CD8-positive, alpha-beta memory T cell (primary cell): ENCODE measurements at places on chromosomes 16 and 17. TPM values are rescaled to one million over a fixed set of nuclear protein-coding genes. Genes with fewer than 3 reads are reported as not detected.

Gene KRTAP17-1
- not detected for total RNA-seq

Gene C17orf107
- 2.2 TPM for total RNA-seq

Gene RGS11
- total RNA-seq = 0.09 TPM

Gene SLC35G3
- total RNA-seq = not detected

Gene GPR142
- total RNA-seq = not detected

Gene PLCD3
- 7.2 TPM for total RNA-seq

Gene TMEM235
- not detected for total RNA-seq

Gene MYH2
- not detected for total RNA-seq

Gene EPX
- not detected for total RNA-seq

Gene MT4
- total RNA-seq = not detected

Gene SUZ12
- total RNA-seq = 64.1 TPM

Gene NR1D1
- total RNA-seq = 10.2 TPM

Gene ATP2A3
- 108 TPM for total RNA-seq

Gene C1QTNF8
- not detected for total RNA-seq

Gene TAOK2
- total RNA-seq = 44.3 TPM

Gene KRT28
- not detected for total RNA-seq

Gene ABCA10
- 0.46 TPM for total RNA-seq

Gene ASPHD1
- total RNA-seq = 1.7 TPM

Gene CACNA1H
- total RNA-seq = 0.42 TPM

Gene ZFPM1
- total RNA-seq = 16.7 TPM

Gene MYH8
- total RNA-seq = not detected

Gene TP53TG3C
- total RNA-seq = not detected

Gene TEX19
- not detected for total RNA-seq

Gene CPD
- total RNA-seq = 26.7 TPM

Gene TPPP3
- not detected for total RNA-seq

Gene MPP3
- total RNA-seq = 0.15 TPM

Gene KRT222
- not detected for total RNA-seq

Gene TERF2IP
- 91.0 TPM for total RNA-seq

Gene NPIPA8
- total RNA-seq = 12.5 TPM

Gene STX1B
- total RNA-seq = 0.79 TPM

Gene TIMP2
- 1.6 TPM for total RNA-seq

Gene SPNS2
- total RNA-seq = 0.50 TPM

Gene TEKT5
- total RNA-seq = not detected

Gene TSPAN10
- 0.31 TPM for total RNA-seq

Gene RAP1GAP2
- 1.2 TPM for total RNA-seq

Gene SMURF2
- total RNA-seq = 19.0 TPM

Gene SLC47A1
- 0.15 TPM for total RNA-seq

Gene SLC9A5
- total RNA-seq = 5.2 TPM

Gene HOXB8
- total RNA-seq = not detected

Gene TSNAXIP1
- total RNA-seq = 1.2 TPM

Gene DYNLL2
- total RNA-seq = 41.0 TPM

Gene ARHGAP23
- total RNA-seq = 1.0 TPM

Gene TNP2
- not detected for total RNA-seq

Gene UNC45B
- not detected for total RNA-seq

Gene HOXB3
- 3.5 TPM for total RNA-seq

Gene ACAP1
- total RNA-seq = 225 TPM
